ENCODE measurements at places on chromosomes 7 and 10.

GRCh38 chr7:83441-83840 lies 108.9 kb upstream of the FAM20C start:
- DNase-seq, result no peak

GRCh38 chr7:101096331-101096956 lies 11.2 kb downstream of the TRIM56 start:
- DNase-seq, result no peak

DNA sequence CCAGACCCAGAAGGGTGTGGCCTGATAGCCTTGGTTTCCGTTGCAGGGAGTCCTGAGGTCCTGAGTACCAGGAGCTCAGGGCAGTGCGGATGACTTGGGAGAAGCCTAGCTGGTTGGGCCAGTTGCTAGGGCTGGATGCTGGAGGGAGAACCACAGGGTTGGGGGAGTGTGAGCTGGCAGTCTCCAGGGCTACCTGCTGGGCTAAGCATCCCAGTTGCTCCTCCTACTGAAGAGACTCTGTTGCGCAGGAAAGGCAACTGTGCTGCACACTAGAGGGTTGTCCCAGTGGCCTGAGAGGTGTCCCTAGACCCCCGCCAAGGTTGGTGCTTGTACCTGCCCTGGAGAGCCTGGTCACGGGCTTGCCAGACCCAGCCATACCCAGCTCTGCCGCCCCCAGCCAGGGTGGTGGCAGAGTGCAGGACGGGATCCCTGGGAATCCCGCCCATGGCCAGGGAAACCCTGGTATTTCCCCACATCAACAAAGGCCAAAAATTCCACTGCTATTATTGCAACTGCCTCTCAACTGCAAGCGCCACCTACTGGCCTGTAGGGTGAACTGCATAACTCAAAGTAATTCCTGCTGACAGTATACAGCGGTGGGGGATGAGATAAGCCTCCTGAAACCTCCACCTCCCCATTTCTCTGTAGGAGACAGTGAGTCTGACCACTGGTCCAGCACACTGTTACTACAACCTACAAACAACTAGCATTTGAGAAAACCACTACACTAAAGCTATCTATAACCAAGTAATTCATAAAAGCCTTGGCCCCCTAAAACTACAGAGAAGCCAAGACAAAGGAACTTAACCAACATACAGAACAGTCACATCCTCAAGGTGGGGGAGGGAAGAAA lies 67.6 kb upstream of the DDC start:
- DNase-seq, result peak; percentile 44

- DNase-seq, result no peak
These were observed 1.3 kb upstream of the BMI1 start for GRCh38 chr10:22319547-22319979.

DNA sequence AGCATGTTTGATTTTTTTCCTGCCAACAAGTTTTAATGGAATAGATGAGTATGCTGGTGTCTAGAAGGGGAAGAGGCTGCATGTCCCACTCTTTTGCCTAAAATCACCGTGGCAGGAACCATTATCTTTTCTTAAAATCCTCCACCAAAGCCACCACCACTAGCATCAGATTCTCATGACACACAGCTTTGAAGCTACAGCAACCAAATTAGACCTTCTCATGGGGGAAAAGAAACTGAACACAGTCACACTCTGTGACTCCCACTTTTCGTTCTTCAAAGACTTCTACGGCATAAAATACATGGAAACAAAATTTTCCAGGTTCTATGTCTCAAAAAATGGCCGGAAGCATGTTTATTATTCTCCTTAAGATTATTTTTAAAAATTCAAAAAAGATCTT lies 81.8 kb downstream of the SGMS1 start:
- no peak for DNase-seq

- no peak for DNase-seq
These were observed 12.7 kb downstream of the FAS start for GRCh38 chr10:89003344-89003743.

DNA sequence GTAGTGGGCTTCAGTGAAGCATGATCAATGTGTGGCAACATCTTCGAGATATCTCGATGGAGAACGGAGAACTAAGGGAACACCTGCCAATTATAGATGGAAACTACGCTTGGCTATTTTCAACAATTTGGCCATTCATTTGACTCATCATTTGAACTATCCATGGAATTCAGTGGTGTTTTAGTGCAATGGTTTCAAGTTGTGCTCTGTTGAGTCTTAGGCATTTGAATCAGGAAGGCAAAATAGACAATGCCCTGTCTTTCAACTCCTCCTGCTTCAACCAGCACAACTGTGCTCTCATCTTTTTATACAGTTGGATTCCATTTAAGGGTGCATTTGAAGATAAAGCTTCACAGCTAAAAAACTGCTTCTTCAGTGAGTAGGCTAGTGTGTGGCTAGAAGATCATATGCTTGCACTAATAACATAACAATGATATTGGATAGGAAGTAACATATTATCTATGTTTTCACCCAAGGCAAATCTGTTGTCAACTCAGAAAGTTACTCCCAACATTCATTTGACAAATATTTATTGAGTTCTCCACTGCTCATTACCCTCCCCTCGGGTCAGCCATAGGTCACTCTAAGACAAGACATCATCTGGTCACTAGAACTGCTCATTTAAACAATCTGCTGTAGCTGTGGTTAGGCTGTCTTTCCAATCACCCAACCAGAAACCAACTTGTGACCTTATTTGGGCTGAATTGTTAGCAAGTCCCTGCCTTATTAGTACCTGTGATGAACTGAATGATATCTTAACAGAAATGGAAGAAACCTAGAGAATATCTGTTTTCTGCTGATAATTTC lies 314.1 kb upstream of the SP4 start:
- DNase-seq, result no peak

All from CD4-positive, alpha-beta T cell treated with Interleukin-1 beta for 1 hour (primary cell).